ENCODE measurements at places on chromosomes 11 and 22.

GRCh38 chr11:119590651-119591351 is 138.2 kb downstream of the NECTIN1 start:
- peak; percentile 37 for DNase-seq

DNA sequence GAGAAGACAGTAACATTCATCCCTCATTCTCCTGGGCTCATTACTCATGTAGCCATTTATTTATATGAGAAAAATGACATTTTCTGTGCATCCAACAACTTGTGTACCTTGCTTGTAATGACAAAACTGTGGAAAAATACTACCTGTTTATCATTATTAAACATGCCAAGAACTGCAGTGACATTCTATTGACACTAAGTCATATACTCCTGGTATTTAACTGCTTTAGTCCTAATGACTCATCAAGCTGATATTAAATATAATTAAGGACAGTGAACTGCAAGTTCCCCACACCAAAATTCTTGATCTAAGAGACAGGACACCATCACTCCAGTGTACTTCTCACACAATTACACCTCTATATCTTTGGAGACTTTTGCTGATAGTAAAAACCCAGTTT is 1328.7 kb upstream of the RAG2 start:
- DNase-seq, result no peak

- DNase-seq, result peak; percentile 41
Observed at GRCh38 chr11:65116370-65117205, 913 bp downstream of the ZNHIT2 start.

DNA sequence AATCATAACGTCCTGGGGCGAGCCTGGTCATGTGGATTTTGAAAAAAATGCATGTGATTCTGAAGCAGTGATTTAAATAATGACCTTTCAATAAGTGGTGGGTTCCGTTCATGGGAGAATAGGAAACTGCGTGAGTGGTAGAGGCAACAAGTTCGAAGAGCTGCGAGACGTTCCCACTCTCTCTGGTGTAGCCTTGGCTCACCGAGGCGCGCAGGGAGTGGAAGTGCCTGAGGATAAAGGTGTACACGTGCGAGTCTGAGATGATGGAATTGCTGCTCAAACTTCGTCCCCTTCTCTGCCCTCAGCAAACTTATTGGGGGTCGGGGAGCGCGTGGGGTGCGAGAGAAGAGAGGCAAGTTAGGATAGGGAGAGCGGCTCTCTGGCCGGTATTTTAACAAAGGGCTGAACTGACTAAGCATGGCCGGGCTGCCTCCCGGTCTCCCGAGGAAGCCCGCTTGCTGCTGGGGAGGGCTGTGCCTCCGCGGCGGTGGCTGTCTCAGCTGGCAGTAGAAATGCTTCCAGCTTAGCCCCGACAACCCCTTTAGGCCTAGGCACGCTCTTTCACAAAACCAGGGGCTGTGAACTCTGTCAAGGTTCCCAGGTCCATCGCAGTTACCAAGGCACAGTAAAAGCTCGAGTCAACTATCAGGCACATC is 875 bp upstream of the STT3A start:
- peak; percentile 93 for DNase-seq

- DNase-seq, result no peak
Observed at GRCh38 chr11:2780850-2781407, 81.1 kb upstream of the KCNQ1OT1 start.

DNA sequence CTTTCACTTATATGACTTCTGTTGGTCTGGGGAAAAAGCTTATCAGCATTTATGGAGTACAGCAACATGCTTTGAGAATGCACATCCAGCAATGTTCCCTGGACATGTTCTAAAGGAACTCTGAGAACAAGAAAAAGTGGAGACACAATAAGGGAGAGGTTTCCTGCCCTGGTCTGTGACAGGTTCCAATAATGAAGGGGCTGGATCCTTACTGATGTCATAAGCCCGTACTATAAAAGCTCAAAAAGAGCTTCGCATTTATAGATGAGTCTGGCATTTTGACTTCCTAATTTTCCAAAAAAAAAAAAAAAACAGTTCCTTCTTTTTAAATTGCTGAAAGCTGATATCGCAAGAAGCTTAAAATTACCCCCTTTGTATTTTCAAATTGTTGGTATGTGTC is 129.1 kb downstream of the MPPED2 start:
- peak; percentile 14 for DNase-seq

GRCh38 chr11:131943295-131943694 is 572.9 kb downstream of the NTM start:
- DNase-seq, result no peak

DNA sequence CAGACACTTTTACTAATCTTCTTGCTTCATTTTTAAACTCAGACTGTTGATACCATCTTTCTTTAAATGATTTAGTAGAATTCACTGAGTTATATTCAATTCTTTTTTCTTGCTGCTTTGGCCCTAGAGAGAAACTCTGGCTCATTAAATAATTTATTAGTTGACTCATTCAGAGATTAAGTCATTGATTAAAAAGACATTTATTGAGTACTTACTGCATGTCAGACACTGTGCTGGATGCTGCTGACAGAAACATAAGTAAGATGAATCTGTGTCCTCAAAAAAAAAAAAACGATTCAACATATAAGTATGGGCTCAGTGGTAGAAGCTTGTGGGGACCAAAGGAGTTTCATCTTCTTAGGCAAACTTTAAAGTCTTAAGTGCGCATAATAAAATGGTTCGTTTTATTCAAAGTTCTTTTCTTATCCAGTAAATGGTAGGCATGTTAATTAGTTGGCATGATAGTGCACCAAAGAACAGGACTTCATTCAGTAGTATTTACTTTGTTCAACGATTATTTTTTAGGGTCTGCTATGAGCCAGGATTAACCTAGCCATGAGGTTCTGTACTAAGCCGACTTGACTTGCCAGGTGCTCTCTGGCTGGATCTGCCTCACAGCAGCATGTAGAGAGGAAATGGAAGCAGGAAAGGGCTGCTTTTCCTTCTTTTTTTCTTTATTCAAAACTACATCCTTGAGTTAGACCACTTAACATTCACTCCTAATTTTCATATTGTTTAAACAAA is 281.0 kb upstream of the CTSC start:
- DNase-seq, result no peak

GRCh38 chr22:24836282-24836681 is 30.3 kb downstream of the SGSM1 start:
- DNase-seq, result no peak

GRCh38 chr22:45577746-45578523 is 75.3 kb downstream of the FBLN1 start:
- DNase-seq, result peak; percentile 94

GRCh38 chr11:70538641-70539359 is 140.5 kb downstream of the CTTN start:
- no peak for DNase-seq

DNA sequence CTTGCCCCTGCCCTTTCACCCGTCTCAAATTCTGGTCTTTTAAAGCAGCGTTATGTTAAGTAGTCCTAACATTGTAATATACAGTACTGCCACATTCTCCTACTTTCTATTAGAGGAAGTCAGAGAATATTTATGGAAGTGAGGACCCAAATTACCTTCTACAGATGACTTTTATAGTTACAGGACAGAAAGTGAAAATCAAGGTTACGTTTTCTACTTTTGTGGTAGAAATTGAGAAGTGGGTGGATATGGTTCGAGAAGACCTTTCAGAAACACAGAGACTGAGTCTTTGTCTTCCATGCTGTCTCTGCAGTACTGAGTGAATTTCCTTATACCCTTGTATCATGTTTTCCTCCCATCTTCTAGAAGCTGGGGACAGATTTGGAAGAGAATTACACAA is 17.1 kb downstream of the SC5D start:
- DNase-seq, result no peak

DNA sequence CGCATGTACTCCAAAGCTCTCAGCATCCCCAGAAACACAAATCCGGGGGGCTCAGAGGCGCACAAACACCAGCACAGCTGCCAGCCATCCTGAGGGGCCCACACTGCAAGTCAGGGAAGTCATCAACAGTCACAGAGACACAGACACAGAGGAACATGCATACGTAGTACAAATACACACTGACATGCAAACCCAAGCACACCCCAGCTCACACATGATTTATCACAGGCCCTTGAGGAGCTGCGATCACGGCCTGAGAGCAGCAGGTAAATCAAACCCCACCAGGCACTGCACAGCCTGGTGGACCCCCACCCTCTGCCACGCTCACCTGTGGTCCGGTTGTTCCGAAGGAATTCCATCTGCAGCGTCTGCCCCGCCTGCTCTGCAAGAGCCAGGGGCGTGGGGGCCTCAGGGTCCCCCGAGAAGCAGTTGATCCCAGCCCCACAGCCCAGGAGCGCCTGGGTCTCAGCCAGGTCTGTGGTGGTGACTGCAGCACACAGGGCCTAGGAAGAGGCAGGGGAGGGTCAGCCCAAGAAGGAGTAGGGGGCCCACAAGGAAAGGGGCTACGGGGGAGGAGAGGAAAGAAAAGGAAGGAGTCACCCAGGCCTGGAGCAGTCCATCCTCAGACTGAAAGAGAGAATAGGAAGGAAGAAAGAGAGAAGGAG is 28.5 kb upstream of the PDE2A start:
- no peak for DNase-seq

GRCh38 chr22:17831501-17832251 is 57.4 kb upstream of the BID start:
- DNase-seq, result no peak

DNA sequence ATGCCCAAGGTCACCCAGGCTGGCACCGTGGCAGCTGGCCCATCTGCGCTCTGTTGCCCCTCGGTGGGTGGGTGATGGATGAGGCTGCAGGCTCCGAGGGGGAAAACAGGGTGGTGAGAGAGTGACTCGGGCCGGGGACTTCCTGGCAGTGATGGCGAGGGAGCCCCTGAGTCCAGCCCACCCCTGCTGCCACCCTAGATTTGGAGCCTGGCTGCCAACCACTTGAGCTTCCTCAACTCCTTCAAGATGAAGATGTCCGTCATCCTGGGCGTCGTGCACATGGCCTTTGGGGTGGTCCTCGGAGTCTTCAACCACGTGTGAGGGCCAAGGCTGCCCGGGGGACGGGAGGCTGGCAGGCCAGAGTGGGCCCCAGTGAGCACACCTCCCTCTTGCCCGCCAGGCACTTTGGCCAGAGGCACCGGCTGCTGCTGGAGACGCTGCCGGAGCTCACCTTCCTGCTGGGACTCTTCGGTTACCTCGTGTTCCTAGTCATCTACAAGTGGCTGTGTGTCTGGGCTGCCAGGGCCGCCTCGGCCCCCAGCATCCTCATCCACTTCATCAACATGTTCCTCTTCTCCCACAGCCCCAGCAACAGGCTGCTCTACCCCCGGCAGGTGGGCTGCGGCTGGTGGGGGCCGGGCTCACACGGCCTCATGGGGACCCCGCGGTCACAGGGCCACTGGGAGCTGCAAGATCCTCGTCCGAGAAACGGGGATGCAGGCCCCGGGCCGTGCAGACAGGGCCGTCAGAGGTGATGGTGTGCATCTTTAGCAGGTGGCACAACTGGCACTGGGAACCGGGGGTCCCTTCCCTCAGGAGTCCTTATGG is 10.1 kb downstream of the TCIRG1 start:
- DNase-seq, result no peak

GRCh38 chr11:93659196-93659595 is 2.3 kb upstream of the CEP295 start:
- no peak for DNase-seq

GRCh38 chr11:88474655-88475054 is 137.1 kb upstream of the CTSC start:
- DNase-seq, result peak; percentile 49

DNA sequence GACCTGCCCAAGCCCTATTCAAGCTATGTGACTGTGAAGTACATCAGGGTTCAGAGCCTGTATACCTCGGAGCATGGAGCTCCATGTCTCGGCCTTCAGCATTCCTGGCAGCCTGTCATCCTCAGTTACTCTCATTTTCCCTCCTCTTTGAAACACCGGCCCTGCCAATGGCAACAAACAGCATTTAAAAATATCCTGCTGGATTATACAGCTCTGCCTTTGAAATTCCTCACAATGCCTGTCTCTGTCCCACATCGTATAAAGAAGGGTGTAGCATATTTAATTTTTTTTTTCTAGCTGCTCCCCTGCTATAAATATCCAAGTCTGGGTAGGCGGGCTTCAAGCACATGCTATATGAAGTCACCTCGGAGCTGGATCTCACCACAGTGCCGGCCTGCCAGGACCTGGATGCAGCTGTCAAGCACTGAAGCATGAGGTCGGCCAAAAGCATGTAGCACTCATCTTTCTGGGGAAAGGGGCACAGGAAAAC is 11.8 kb downstream of the ABTB2 start:
- DNase-seq, result no peak

DNA sequence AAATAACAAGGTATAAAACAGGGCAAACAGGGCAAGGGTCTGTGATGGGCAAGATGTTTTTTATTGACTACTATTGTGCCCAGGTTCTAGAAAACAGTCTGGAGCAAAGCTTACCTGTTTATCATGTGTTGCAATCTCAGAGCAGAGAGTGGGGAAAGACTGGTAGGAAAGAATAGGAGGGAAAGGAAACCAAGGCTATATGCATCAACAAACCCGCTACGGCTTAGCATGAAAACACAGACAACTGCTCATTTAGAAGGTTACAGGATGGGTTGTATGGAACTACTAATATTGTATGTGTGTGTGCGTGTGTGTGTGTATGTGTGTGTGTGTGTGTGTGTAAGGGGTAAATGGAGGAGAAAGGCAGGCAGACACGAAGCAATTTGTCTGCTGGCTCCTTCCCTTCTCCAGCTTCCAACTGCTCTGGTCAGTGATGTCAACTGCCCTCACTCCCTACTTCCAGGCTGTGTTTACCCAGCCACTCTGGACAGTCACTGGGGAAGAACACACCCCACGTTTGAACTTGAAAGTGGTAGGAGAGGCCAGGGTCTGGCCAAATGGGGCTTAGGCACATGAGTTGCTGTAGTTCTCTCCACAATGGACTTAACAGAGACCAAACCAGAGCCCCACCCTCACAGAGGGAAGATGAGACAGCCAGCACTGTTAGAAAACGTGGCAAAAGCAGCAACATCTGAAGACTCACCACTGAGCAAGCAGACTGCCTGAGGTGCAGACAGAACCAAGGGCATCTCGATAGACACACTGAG is 47.0 kb downstream of the GAB2 start:
- peak; percentile 46 for DNase-seq

DNA sequence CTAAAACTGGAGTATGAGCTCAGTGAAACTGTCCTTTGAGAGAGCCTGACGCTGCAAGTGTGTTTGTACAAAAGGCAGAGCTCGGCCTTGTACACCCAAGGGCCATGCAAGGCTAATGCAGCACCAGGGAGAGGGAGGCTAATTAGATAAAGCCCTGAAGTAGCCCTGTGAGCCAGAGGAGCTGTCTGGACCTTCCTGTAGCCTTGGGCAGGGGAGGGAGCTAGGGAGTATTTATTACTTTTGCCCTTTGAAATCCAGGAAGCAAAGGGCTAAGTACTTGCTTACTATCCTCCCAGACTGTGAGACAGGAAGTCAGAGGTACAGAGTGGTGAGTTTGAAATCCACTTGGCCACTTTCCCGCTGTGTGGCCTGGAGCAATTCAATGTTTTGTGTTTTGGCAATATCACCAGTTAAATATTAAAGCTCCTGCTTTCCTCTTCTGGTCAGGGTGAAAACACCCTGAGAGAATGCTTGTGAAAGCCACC is 10.2 kb upstream of the LDHA start:
- DNase-seq, result peak; percentile 52

Measured in suppressor macrophage treated with lipopolysaccharide for 4 hours (primary cell).